Activated CD8-positive, alpha-beta T cell treated with anti-CD3 and anti-CD28 coated beads for 36 hours (primary cell): ENCODE measurements at places on chromosomes 3 and 15. TPM values are rescaled to one million over a fixed set of nuclear protein-coding genes. Genes with fewer than 3 reads are reported as not detected.

DNA sequence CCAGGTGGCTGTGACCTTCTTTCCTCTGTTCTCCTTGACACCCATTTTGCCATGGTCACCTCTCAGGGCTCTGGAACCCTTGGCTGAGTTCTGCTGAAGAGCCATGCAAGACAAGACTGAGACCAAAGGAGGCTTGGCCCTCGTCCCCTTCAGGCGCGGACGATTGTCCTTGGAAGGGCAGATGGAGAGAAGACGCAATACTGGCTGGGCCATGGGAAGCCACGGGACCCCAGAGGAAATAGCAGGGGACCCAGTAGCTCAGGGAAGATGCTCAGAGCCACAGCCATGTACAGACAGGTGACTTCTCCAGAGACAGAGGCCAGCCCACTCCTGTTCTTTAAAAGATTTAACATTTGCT is 125.6 kb downstream of the SMAD6 start:
- no peak for DNase-seq

- no peak for DNase-seq
Observed at GRCh38 chr3:47515864-47516319, 2.4 kb upstream of the ELP6 start.

- DNase-seq: no peak
Observed at GRCh38 chr15:44157679-44158078, 37.4 kb downstream of the FRMD5 start.

Gene PPP1R14D
- total RNA-seq: not detected

Gene ITGA11
- total RNA-seq: 3.6 TPM

Gene DTX3L
- 25.9 TPM for total RNA-seq

Gene QRICH1
- 107 TPM for total RNA-seq

Gene IQCF5
- not detected for total RNA-seq

Gene UBA7
- 72.3 TPM for total RNA-seq

Gene IL1RAP
- total RNA-seq: 18.8 TPM
